NCI-H774 (cell line): ENCODE measurements at places on chromosomes 1 and 21.
A peak's percentile ranks its signal among the peaks of the same experiment; 100 is the strongest.

DNA sequence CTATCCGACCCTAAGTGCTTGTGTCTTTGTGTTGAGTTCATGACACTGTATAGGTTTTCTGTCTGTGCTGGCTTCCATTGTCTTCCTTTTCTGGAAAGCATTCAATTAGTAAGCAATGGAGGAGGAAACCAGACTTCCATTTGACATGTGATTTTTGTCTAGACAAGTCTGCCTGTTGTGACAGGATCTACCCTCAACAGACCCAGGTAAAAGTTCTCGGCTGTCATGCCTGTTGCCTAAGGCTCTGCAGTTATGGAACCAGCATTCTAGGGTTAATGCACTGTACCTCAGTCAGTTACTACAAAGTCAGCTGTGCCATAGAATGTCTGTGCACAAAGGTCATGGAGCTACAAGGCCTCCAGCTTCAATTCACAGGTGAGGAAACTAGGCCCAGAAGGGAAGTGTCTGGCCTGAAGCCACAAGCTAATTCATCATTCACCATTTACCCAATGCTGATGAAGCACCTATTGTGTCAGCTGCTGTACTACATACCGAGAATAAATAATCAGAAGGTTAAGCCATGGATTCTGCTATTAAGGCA lies 72.3 kb downstream of the PLPP3 start:
- DNase-seq, result no peak

DNA sequence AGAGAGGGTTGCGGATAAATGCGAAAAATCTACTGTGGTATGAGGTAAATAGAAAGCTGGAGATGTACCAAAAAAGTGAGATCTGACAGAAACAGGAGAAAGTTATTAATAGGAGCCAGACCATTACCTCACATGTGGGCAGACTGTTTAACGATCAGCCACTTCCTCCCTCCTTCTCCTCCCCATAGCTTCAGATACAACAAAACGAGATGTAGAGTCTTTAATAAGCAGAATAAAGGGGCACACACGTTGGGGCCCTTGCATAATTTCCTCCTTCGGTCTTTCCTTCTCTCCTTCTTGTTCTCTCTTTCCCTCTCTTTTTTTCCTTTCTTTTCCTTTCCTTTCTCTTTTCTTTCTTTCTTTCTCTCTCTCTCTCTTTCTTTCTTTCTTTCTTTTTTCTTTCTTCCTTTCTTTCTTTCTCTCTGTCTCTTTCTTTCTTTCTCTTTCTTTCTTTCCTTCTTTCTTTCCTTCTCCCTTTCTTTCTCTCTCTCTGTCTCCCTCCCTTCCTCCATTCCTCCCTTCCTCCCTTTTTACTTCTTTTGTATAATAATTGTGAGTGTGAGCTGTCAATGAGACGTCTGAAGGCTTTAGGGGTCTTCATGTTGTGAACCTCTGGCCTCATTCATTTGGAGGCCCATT lies 242.1 kb downstream of the GRIK1 start:
- no peak for DNase-seq

- DNase-seq, result peak; percentile 10
These were observed 9.6 kb downstream of the DISC1 start for GRCh38 chr1:231636157-231636556.

DNA sequence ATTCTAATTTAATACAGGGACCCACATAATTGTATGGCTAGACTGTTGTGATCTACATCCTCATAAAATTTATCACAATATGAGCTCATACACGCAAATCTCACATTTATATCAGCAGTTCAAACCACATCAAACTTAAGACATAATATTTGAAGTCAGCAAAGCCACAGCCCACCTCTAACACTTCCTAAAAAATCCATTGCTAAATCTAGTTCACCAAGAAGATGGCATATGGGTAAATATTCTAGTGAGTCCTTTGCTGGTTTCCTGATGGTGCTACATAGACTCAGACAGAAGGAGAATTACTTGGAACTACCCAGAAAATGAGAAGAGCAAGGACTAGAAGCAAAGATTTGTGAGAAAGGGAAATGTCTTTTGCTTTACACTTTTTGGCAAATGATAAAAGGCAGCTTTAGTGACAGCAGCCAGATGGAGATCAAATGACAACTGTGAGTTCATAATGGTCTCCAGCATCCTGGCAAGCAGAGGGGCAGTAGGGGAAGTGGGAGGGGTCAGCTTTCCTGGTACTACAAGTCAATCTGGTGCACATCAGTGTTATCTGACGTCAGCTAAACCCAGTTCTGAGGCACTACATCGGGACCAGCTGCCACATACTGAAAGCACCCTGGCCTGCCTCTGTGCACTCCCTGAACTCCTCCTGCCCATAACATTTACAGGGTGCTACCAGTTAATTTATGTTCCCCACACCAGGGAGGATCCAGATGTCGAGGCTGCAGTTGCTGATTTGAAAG lies 10.6 kb upstream of the GADD45A start:
- peak; percentile 13 for DNase-seq

DNA sequence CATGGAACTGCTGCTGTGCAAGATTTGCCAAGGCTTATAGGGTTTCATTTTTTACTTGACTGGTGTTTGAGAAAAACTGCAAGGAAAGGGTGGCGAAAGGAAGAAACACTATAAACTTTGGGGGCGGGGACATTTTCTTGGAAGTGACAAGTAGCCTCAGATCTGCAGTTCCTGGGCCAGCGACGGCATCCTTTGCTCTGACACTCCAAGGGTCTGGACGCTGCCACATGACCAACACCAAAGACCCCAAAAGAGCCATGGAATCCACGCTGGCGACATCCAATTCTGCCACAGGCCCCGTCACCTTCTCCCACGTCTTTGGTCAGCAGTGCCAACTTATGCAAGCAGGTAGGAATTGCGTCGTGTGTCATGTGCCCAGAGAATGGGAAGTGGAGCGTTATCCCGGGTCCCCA lies 193.4 kb downstream of the PRDM2 start:
- DNase-seq, result no peak

DNA sequence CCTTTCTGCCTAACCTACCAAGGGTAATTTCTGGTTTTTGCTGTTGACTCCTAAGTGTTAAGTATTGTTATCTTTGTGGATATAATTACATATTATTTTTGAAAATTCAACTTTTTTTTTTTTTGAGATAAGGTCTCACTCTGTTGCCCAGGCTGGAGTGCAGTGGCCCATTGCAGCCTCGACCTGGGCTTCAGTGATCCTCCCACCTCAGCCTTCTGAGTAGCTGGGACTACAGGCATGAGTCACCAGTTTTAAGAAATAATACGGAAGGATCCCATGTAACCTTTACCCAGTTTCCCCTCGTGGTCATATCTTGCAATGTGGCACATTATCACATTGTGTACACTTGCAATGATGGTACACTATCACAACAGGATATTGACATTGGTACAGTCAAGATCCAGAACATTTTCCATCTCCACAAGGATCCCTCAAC lies 3.1 kb downstream of the CHD1L start:
- no peak for DNase-seq

DNA sequence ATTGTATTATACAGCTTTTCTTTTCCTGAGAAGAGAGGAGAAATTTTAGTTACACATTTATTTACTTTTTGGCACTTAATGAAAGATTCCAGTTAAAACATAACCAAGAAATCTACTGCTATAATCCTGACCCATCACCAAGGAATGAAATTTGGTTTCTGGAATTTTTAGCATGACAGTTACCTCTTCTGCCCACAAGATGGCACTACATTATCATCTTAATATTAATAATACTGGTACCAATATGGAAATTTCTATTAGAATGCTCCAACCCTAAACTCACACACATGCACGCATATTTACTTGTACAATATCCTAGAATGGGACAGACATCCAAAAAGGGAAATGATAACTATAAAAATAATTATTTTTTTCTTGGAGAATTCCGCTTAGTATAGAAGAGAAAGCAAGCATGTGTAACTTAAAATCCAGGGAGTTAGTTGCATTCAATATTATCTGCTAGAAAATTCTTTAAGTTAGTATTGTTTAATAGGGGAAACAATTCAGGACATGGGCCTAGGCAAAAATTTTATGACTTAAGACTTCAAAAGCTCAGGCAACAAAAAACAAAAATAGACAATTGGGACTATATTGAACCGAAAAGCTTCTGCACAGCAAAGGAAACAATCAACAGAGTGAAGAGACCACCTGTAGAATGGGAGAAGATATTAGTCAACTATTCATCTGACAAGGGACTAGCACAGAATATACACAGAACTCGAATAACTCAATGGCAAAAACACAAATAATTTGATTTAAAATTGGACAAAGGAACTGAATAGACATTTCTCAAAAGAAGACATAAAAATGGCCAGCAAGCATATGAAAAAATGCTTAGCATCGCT lies 37.4 kb downstream of the MAP3K21 start:
- DNase-seq, result peak; percentile 15

GRCh38 chr1:58005212-58005611 lies 541.3 kb downstream of the OMA1 start:
- DNase-seq, result no peak

GRCh38 chr1:9842781-9843575 lies 19.2 kb upstream of the CLSTN1 start:
- no peak for DNase-seq

DNA sequence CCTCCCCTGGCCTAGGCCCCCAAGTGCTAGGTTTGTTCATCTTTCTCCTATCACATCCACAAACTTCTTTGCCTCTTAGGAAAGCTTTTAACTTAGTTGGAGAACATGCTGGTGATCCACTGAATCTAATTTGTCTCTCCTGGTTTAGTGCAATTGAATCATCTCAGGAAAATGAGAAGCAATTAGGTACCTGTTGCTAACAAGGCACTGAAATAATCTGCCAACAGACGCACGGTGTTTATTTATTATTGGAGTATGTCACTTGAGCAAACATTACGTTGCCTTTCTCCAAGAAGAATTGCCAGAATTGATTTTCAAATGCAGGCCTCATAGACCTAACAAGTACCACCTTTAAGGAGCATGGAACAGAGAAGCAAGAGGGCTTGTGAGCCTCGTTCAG lies 309.4 kb downstream of the NFIA start:
- DNase-seq, result peak; percentile 32

GRCh38 chr1:228530951-228531731 lies 44.0 kb downstream of the RNF187 start:
- no peak for DNase-seq

GRCh38 chr1:40153073-40153770 lies 8.0 kb upstream of the RLF start:
- DNase-seq, result peak; percentile 33

DNA sequence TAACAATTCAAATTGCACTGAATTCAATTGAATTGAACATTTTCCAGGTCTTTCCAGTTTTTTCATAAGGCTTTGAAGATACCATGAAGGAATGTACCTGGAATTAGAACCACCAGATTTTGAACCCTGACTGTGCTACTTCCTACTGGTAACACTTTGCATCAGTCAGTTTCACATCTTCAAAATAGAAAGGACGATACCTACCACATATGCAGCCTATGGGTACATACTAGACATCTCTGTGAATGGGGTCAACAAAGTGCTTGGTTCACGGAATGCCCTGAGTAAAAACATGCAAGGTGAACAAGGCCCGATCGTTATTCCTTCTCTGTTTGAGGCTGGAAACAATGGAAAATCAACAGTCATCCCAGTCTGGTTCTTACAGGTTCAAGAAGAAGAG lies 41.2 kb upstream of the WLS start:
- DNase-seq, result no peak

DNA sequence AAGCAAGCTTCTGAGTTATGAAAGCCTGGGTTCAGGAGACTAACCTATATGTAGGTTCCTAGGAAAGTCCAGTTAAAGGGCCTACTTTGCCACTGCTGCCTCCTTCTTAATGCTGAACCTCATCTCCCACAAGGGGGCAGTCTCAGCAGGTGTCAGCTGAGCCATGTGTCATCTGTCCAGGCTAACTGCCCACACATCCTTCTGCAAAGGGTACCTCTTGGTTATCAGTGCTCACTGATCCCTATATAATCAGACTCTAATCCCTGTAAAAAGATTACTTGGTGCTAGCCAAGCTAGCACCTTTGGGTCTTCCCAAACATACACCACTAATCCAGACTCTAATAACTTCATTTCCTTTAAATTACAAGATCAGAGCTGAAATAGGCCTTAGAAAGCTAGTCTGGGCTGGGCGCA lies 9.0 kb downstream of the PRDX1 start:
- peak; percentile 61 for DNase-seq

- DNase-seq, result no peak
These were observed 38.1 kb upstream of the SYT14 start for GRCh38 chr1:209899948-209900347.

- DNase-seq, result no peak
These were observed 685 bp upstream of the DDI2 start for GRCh38 chr1:15616373-15617172.

DNA sequence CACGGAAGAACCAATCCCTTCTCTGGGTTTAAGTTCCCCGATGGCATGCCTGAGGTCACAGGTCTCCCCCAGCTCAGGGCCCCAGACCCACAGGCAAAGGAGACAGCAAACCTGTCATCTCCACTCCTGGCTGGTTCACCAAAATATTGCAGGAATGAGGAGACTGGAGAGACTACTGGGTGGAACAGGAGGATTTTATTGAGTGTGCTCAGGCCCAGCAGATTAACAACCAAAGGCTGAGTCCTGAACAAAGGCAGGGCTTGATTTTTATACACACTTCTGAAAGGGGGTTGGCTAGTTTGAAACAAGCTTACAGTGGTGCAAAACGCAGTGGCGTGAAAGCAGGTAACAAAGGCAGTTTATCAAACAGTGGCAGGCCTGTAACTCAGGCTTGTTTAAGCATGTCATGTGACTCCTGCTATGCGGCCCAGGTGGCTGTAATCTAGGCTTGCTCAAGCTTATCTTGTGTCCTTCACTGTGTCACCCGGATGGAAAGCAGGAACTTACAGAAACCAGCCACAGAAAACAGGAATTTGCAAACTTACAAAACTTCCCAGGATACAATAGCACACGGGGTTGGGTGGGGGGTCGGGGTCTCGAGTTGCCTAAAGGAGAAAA lies 27.4 kb upstream of the KCNJ15 start:
- DNase-seq, result no peak

- DNase-seq, result no peak
These were observed 85.3 kb downstream of the GLIS1 start for GRCh38 chr1:53653631-53654030.

- DNase-seq, result no peak
These were observed 47.5 kb upstream of the CRNN start for GRCh38 chr1:152461544-152461943.

- no peak for DNase-seq
These were observed 240.3 kb downstream of the VAV3 start for GRCh38 chr1:107724648-107725047.

GRCh38 chr1:215018555-215018954 lies 64.0 kb upstream of the KCNK2 start:
- DNase-seq, result no peak

GRCh38 chr1:65266476-65266875 lies 42.9 kb upstream of the DNAJC6 start:
- no peak for DNase-seq

DNA sequence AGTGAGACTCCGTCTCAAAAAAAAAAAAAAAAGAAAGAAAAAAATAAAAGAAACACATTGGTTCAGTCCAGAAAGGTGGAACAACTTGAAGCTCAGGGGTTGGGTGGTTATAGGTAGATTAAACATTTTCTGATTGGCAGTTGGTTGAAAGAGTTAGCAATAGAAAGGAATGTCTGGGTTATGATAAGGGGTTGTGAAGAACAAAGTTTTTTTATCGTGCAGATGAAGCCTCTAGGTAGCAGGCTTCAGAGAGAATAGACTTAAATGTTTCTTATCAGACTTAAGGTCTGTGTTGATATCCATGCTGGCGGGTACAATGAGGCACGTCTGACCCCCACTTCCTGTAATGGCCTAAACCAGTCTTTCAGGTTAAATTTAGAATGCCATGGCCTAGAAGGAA lies 45.0 kb upstream of the PDE9A start:
- no peak for DNase-seq

GRCh38 chr1:73644198-73644597 lies 553.8 kb downstream of the LRRIQ3 start:
- no peak for DNase-seq

GRCh38 chr1:228955691-228956090 lies 220.4 kb downstream of the RHOU start:
- no peak for DNase-seq
